ENCODE measurements at places on chromosomes 6 and 20.

DNA sequence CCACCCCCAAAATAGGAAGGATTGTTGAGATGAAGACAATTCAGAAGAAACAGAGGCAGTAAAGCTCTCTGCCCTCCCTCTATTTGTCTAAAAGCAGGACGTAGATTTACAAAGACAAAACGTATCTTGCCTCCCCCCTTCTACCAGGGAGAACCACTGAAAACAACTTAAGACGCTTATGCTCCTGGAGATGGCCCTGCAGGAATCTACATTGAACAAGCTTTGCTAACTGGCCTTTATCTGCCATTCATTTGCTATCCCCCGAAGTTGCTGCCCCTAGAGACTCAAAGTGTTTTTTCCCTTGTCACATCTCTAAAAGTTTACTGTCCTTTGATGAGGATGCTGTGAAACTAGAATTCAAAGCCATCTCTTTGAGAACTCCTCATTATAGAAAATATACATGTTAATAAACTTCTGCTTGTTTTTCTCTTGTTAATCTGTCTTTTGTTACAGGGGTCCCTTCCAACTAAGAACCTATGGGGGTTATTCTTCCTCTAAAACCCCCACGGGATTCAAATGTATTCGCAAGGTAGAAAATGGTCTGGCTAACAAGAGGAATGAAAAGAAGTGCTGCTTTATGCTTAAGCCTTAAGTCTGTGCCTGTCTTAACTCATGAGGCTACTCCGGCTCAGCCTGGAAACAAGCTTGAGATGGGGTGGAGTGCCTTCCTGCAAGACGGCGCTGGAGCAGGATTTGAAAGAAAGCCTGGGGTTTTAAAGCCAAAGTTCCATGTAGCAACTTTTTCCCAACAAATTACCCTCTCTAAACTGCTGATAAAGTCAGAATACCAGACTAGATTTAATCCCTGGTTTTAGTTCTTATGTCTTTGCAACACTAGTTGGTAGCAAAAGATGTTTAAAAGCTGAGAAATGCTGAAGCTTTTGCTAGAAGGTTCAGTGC is 88.0 kb downstream of the CLIC5 start:
- peak; percentile 40 for DNase-seq

DNA sequence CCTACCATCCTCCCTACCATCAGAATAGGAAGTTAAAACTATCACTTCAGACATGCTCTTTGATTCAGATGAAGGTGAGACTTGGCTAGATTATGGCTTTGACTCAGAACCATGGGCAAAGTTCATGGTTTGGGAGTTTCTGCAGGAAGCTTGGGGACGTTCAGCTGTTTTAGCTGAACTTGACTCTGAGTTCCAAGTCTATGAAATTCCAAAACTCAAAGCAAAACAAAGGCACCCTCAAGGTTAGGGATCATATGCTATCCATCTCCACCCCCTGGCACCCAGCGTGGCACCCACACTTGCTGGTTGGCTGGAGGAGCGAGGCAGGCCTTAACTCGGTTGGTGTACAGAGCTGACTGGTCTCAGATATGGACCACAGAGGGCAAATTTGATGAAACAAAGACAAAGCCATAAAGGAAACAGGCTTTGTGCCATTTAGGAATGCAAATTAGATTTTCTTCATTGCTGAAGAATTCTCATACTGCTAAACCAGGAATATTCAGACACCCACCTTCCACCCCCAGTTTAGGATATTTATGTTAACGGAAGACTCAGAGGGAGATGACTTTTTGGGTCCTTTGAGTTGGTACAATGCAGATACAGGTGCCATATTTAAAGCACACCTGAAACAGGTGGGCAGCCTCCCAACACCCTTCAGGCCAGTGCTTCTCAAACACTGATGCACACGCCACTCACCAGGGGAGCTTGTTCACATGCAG is 88.4 kb upstream of the SLC22A16 start:
- DNase-seq, result no peak

DNA sequence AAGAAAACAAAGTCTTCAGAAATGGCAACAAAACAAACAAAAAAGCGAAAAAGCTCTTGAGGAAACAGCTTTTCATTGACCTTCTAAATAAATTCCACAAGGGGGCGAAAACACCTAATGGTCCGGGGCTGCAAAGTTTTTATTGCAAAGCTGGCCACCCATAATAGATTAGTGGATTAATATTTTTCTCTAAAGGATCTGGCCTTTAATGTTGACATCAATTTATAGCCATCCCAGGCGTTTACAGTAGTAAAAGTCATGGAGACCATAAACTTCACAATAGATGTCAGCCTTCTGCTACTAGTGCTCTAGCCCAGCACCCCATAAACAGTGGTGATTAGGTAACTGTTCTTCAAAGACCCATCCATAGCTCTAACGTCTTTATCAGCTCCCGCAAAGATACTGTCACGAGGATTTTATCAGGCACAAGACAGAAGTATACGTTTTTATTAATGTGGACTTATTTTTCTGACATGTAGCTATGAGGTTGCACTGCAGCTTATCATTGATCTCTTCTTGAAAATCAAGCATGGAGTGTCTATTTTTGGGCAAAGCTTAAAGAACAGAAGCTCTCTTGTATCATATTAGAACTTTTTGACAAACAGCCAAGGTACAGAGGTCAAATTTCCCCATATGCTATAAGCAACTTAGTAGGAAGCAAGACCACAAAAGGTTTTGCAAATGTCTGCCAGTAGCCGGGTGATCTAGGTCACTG is 4.7 kb downstream of the CITED2 start:
- DNase-seq, result no peak

DNA sequence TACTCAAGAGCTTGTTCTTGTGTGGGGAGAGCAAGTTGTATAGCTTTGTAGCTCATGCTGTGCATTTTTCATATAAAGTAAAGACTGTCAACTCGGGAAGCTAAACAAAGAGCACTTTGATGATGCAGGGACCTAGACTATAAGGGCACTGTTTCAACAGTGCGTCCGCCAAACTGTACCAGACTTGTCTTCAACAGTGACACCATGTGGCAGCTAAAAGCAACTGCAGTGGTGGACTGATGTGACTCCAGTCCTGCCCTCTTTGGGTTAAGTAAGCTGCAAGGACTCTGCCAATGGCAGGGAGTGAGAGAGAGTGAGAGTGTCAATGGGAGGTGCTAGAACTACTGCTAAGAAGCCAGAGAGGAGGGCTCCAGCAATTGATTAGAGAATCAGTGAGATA is 48.1 kb upstream of the MC3R start:
- DNase-seq, result no peak

GRCh38 chr6:47762502-47762901 is 19.3 kb upstream of the OPN5 start:
- no peak for DNase-seq

DNA sequence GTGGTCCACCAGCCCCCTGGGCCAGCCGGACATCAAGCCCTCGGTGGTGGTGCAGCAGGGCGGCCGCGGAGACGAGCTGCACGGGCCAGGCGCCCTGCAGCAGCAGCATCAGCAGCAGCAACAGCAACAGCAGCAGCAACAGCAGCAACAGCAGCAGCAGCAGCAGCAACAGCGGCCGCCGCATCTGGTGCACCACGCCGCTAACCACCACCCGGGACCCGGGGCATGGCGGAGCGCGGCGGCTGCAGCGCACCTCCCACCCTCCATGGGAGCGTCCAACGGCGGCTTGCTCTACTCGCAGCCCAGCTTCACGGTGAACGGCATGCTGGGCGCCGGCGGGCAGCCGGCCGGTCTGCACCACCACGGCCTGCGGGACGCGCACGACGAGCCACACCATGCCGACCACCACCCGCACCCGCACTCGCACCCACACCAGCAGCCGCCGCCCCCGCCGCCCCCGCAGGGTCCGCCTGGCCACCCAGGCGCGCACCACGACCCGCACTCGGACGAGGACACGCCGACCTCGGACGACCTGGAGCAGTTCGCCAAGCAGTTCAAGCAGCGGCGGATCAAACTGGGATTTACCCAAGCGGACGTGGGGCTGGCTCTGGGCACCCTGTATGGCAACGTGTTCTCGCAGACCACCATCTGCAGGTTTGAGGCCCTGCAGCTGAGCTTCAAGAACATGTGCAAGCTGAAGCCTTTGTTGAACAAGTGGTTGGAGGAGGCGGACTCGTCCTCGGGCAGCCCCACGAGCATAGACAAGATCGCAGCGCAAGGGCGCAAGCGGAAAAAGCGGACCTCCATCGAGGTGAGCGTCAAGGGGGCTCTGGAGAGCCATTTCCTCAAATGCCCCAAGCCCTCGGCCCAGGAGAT is 1.0 kb downstream of the POU3F2 start:
- peak; percentile 42 for DNase-seq

DNA sequence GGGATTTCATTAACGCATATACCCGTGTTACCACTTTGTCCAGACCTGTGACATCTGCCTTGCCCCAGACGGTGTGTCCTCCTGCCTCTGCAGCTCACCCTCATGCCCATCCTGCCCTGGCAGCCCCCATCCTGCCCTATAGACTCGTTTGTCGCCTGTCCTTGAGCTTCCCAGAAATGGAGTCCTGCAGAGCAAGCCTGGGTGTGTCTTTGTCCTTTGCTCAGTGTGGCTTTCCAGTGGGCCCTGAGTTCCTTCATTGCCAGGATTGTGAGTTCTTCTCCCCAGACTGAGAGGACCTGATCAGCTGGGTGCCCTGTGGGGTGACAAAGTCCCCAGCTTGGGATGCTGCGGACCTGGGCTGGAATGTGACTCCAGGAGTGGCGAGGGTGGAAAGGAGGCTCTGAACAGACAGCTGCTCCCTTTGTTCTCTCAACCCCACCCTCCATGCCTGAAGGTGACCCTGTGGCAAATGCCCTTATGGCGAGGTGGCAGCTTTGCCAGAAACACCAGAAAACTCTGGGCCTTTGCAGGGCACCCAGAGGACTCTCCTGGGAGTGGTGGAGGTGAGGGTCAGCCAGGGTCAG is 2.4 kb upstream of the CST3 start:
- DNase-seq, result no peak

GRCh38 chr6:87918461-87918941 is 129.1 kb upstream of the SPACA1 start:
- DNase-seq, result no peak

GRCh38 chr6:154615483-154616025 is 105.1 kb upstream of the CNKSR3 start:
- DNase-seq, result no peak

- no peak for DNase-seq
Observed at GRCh38 chr20:15139522-15139921, 802.1 kb upstream of the FLRT3 start.

- peak; percentile 86 for DNase-seq
Observed at GRCh38 chr6:20400456-20401204, 1.0 kb upstream of the E2F3 start.

DNA sequence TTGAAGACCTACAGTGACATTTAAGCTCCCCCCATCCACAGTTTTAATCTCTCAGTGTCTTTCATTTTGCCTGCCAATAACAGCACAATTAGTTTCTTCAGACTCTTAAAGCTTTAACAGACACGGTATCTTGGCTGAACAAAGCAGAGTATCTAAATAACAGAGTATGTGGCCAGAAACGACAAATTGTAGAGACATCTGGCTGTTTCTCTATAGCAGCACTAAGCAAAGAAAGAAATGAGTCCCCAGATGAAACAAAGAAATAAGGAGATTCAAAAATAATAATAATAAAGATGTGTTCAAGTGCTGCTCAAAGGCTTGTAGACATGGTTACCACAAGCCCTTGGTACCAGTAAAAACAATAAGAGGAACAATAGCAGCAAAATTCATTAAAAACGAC is 97.8 kb upstream of the HDAC2 start:
- DNase-seq, result no peak

- no peak for DNase-seq
Observed at GRCh38 chr20:48704761-48705160, 123.0 kb downstream of the PREX1 start.

DNA sequence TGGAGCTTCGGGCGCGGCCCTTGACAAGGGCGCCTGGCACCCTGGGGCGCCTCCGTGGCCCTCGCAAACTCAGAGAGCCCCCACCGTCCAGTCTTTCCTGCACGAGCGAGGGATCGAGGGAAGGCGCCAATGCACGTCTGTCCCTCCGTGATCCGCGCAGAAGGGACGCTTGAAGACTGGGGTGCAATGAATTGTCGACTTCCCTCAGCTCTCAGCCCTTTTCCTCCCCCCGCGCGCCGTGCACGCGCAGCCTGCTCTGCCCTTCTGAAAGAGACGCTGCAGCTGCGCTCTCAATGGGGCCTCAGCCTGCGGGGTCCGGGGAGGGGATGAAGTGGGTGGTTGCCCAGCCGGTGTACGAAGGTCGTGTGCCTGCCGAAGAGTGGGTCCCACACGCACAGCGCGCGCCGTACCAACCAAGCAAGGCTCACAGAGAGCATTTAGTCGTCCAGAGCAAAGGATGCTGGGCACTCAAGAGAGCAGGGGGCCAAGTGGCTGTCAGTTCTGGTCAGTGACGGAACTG is 5.5 kb upstream of the SOX4 start:
- DNase-seq, result peak; percentile 93

DNA sequence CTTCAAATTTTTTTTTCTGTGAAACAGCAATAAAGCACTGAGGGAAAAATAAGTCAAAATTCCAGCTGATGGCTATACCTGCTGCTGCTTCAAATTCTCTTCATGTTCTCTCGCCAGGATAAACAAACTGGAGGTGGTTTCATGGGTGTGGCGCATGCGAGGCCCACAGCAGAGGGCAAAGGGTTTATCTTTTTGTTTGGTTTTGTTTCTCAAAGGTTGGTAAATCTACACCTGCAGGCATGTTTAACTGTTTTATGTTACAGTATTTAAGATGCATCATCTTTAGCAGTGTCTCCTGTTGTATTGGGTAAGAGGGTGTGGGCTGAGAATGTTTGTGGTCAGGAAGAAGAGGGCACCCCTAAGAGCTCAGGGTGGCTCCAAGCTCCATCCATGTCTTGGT is 342.2 kb downstream of the CDH26 start:
- no peak for DNase-seq

GRCh38 chr6:33730611-33731010 is 16.1 kb downstream of the IP6K3 start:
- peak; percentile 55 for DNase-seq

DNA sequence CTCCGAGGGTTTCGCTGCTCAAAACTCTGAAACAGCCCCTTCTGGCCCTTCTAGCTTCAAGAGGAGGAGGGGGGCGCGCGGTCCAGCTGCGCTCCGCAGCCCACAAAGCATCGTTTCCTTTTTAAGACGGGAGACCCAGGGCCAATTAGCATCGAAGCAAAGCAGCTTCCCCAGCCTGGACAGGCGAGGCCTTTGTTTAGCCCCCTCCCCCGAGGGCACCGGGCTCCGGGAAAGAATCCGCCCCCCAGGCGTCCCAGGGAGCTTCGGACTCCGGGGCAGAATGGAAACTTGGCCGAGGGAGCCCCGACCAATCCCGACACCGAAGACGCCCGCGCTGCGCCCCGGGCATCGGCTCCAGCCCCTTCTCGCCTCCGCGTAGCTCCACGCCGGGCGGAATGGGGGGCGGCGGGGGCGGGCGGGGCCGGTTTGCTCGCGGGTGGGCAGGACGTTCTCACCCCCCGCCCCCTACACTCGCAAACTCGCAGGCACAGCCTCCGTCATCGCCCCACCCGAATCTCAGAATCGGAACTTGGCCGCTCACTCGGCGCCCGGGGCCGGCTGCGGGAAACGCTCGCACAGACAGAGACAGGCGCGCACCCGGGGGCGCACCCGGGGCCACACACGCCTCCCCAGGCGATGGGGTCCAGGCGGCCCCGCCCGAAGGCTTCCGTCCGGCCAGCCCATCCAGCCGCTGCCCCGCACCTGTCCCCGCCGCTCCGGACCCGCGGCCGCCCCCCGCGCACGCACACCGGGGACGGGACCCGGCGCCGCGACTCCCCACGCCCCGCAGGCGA is 628 bp downstream of the NKAIN4 start:
- no peak for DNase-seq

Data from WERI-Rb-1 (cell line).